ENCODE measurements at places on chromosomes 7 and 10. TPM values are rescaled to one million over a fixed set of nuclear protein-coding genes. Genes with fewer than 3 reads are reported as not detected.

DNA sequence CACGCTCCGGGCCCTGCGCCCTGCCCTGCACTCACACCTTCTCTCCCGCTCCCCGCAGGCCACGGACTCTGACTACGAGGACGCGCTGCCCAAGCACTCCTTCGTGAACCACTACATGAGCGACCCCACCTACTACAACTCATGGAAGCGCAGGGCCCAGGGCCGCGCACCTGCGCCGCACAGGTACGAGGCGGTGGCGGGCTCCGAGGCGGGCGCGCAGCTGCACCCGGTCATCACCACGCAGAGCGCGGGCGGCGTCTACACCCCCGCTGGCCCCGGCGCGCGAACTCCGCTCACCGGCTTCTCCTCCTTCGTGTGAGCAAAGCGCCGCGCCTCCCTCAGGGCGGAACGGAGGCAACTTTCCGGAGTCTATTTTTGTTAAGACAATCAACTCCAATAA lies 417.0 kb upstream of the FOXK1 start:
- H3K36me3 ChIP-seq, result peaks cover 2% of the 10 kb centered on the region
- H3K4me3 ChIP-seq, result no peak overlapping the region
- no peak overlapping the region for H3K27ac ChIP-seq
- no peak for DNase-seq
- no peaks in the 10 kb centered on the region for H3K4me1 ChIP-seq

- H3K4me3 ChIP-seq, result no peak overlapping the region
- H3K27ac ChIP-seq, result no peak overlapping the region
- no peaks in the 10 kb centered on the region for H3K36me3 ChIP-seq
- no peak for DNase-seq
- H3K4me1 ChIP-seq, result no peaks in the 10 kb centered on the region
- no peaks in the 10 kb centered on the region for H3K27me3 ChIP-seq
Measured at GRCh38 chr7:22867003-22867402, 44.4 kb upstream of the TOMM7 start.

- no peak overlapping the region for H3K4me3 ChIP-seq
- DNase-seq, result no peak
- no peaks in the 10 kb centered on the region for H3K27me3 ChIP-seq
- H3K4me1 ChIP-seq, result no peaks in the 10 kb centered on the region
- H3K27ac ChIP-seq, result no peak overlapping the region
Measured at GRCh38 chr7:136061433-136061832, 84.3 kb upstream of the MTPN start.

- DNase-seq, result no peak
- H3K27ac ChIP-seq, result no peak overlapping the region
- H3K36me3 ChIP-seq, result no peaks in the 10 kb centered on the region
- no peaks in the 10 kb centered on the region for H3K4me1 ChIP-seq
Measured at GRCh38 chr10:13016886-13017285, 15.4 kb upstream of the CCDC3 start.

DNA sequence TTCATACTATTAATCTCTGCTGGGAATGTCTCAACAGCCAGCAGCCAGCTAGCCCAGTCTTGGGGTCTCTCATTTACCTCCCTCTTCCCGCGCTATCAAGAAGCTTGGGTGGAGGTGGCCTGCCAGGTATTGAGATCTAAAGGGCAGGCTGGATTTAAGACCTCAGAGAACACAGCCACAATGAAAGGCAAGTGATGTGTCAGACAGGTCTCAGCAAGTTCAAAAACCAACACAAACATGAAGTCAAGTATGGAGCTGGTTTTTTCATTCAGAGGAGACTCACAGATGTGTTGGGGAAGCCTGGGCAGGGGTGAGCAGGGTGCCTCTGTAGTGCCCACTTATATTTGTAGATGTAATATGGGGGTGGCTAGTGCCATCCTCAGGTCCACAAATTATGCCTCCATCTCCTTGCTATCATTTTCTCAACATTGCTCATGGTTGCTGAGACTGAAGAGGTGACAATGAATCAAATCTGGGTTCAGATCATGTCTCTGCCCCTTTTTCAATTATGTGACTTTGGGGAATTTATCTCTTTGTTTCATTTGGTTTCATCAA lies 27.7 kb upstream of the CROT start:
- no peaks in the 10 kb centered on the region for H3K27me3 ChIP-seq
- no peaks in the 10 kb centered on the region for H3K4me1 ChIP-seq
- H3K27ac ChIP-seq, result no peak overlapping the region
- no peaks in the 10 kb centered on the region for H3K36me3 ChIP-seq
- H3K4me3 ChIP-seq, result no peak overlapping the region

- H3K4me3 ChIP-seq, result no peak overlapping the region
- H3K27me3 ChIP-seq, result no peaks in the 10 kb centered on the region
- H3K4me1 ChIP-seq, result no peaks in the 10 kb centered on the region
- H3K36me3 ChIP-seq, result no peaks in the 10 kb centered on the region
Measured at GRCh38 chr7:30841801-30842541, 69.7 kb upstream of the AQP1 start.

DNA sequence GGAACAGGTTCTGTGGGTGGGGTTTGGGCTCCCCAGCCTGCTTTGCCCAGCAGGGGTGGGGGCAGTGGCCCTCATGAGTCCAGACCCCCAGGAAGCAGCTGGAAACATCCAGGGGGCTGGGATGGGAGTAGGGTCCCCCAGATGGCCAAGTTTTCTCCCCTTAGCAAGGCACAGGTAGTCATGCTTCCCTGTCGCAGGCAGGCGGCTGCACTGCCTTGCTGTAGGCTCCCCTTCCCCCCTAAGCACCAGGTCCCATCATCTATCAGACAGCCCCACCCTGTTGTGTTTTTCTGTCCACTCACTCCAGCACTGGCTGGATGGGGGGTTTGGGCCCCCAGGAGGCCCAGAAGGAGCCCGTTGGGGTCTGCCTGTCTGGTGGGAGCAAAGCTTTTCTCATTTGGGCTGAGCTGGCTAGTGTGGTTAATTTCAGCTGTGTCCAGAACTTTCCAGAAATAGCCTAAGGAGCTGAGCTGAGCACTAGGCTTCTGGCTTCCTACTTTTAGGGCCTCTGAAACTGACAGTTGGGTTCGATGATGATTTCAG lies 7.9 kb downstream of the BRI3 start:
- no peaks in the 10 kb centered on the region for H3K27me3 ChIP-seq
- H3K4me1 ChIP-seq, result no peaks in the 10 kb centered on the region
- H3K36me3 ChIP-seq, result peaks cover 7% of the 10 kb centered on the region
- DNase-seq, result no peak
- H3K4me3 ChIP-seq, result no peak overlapping the region

- H3K4me1 ChIP-seq, result no peaks in the 10 kb centered on the region
- DNase-seq, result no peak
- H3K27ac ChIP-seq, result no peak overlapping the region
- H3K4me3 ChIP-seq, result no peak overlapping the region
- no peaks in the 10 kb centered on the region for H3K27me3 ChIP-seq
- H3K36me3 ChIP-seq, result peaks cover 6% of the 10 kb centered on the region
Measured at GRCh38 chr7:128017460-128017859, 13.8 kb downstream of the LRRC4 start.

DNA sequence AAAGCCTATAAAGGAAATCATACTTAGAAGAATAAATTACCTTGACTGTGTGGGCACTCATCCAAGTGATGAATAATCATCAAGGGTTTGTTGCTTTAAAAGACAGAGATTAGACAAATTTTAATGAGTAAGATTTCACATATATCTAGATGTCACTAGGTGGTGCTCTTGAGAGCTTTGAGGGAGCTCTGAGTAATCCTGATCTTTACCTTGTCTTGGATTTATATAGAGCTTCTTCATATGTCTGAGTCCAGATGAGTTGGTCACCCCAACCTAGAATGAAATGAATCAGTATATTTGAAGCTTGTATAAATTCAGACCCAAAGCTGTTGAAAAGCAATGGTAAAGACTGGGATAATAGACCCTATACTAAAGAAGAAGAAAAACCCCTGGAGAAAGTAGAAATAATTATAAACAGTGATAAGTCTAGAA lies 3.7 kb downstream of the AGR2 start:
- no peaks in the 10 kb centered on the region for H3K4me1 ChIP-seq
- no peaks in the 10 kb centered on the region for H3K27me3 ChIP-seq

DNA sequence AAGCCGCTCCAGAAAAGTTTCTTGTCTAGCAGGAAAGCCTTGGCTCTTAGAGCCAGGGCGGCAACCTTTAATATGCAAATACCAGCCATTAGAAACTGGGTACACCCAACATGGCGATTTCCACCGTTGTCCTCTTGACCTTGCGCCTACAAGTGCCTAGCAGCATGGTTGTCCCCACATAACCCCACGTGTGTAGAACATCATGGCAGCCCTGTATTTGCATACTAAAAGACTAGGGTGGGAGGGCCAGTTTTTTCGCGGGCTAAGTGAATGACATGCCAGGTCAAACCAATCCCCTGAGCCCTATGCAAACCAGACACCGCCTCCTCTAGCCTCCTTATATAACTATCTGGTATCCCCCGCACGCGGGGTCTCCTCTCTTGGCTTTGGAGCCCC lies 58.4 kb upstream of the FZD8 start:
- no peak overlapping the region for H3K27ac ChIP-seq
- no peaks in the 10 kb centered on the region for H3K4me1 ChIP-seq
- no peaks in the 10 kb centered on the region for H3K36me3 ChIP-seq
- DNase-seq, result no peak

GRCh38 chr10:48377751-48378530 lies 71.5 kb downstream of the MAPK8 start:
- H3K27ac ChIP-seq, result no peak overlapping the region
- no peaks in the 10 kb centered on the region for H3K27me3 ChIP-seq
- no peaks in the 10 kb centered on the region for H3K36me3 ChIP-seq
- DNase-seq, result no peak
- no peaks in the 10 kb centered on the region for H3K4me1 ChIP-seq

- no peaks in the 10 kb centered on the region for H3K36me3 ChIP-seq
- H3K4me1 ChIP-seq, result no peaks in the 10 kb centered on the region
- H3K4me3 ChIP-seq, result no peak overlapping the region
- DNase-seq, result peak; percentile 60
- H3K27me3 ChIP-seq, result no peaks in the 10 kb centered on the region
- no peak overlapping the region for H3K27ac ChIP-seq
Measured at GRCh38 chr7:947391-948210, 6.9 kb downstream of the ADAP1 start.

DNA sequence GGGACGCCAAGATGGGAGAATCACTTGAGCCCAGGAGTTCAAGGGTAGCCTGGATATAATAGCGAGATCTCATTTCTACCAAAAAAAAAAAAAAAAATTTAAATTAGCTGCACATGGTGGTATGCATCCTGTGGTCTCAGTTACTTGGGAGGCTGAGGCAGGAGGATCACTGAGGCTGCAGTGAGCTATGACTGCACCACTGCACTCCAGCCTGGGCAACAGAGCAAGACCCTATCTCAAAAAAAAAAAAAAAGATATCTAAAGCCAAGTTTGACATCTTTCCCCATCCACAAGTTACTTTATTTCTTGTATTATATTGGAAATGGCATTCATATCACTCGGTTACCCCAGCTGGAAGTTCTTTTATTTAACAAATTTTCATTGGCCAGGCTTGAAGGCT lies 3.4 kb upstream of the PIP4K2A start:
- H3K27me3 ChIP-seq, result no peaks in the 10 kb centered on the region
- DNase-seq, result no peak
- H3K36me3 ChIP-seq, result no peaks in the 10 kb centered on the region
- H3K27ac ChIP-seq, result no peak overlapping the region

DNA sequence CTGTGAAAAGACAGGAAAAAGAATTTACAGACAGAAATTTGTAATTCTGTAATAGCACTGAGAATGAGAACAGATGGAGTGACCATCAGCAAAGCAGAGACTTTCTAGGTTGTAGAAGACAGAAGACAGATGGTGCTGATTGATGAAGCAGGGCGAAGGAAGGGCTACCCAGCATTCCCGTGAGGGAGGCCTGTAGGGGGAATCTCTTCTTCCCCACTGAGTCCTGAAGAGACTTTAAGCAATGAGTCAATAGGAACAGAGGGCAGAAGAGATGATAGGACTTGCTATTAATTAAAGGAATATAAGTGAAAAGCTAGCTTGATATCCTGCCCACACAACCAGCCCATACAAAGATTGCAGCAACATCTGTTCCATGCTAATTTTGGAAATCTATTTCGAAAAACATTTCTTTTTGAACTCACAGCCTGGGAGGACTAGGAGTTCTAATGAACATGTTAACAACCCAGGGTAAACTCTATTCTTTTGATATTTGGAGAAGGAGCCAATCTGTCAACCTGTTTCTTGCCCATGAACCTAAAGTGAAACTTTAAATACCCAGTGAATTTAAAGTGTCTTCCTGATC lies 44.1 kb downstream of the RALA start:
- no peaks in the 10 kb centered on the region for H3K36me3 ChIP-seq
- H3K27me3 ChIP-seq, result no peaks in the 10 kb centered on the region
- H3K4me1 ChIP-seq, result no peaks in the 10 kb centered on the region
- H3K27ac ChIP-seq, result no peak overlapping the region
- no peak overlapping the region for H3K4me3 ChIP-seq
- DNase-seq, result no peak

DNA sequence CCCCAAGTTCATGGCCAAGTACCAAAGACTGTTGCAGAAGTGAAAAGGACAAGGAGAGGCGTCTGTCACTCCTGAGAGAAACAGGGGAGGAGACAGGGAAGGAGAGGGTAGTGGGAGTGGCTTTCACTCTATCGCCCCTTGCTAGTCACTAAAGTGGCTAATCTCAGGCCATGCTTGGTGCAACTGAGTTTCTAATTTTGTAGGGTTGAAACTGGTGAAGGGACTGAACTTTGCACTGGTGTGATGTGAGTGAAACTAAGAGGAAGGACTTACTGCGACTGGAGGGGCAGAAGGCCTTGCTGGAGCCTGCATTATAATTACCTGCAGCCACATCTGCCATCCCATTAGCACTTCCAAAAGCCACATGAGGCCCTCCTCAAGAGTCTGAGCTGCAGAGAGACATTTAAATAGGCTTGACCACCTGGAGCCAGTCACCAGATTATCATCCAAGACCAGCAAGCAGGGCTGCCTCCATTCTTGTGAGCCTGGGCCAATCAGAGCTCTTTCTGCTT lies 107.2 kb upstream of the EEPD1 start:
- no peak overlapping the region for H3K27ac ChIP-seq
- H3K4me1 ChIP-seq, result peaks cover 15% of the 10 kb centered on the region
- no peak overlapping the region for H3K4me3 ChIP-seq
- no peaks in the 10 kb centered on the region for H3K36me3 ChIP-seq

DNA sequence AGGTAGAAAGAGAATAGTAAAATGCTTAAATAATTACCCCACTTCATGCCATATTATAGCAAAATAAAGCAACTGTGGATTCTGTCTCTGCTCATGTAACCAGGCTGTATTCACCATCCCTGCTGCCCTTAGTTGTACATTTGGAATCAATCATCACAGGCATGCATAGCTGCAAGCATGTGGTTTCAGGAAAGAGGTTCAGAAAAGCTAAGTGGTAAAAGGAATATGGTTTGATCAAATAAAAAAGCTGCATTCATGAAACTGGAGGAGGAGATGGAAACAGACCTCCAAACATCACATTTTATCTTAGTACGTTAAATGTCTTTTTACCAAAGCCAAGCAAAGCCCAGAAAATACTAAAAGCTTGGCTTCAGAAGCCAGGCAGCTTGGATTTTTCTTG lies 81.3 kb downstream of the ADAM22 start:
- H3K27me3 ChIP-seq, result no peaks in the 10 kb centered on the region
- no peak for DNase-seq
- no peaks in the 10 kb centered on the region for H3K4me1 ChIP-seq
- no peak overlapping the region for H3K27ac ChIP-seq
- no peak overlapping the region for H3K4me3 ChIP-seq

SAMD8 gene
- total RNA-seq, result 33.6 TPM

IFIT1B gene
- total RNA-seq, result 0.87 TPM

IDI2 gene
- not detected for total RNA-seq

DMBT1 gene
- 0.10 TPM for total RNA-seq

TET1 gene
- 2.2 TPM for total RNA-seq

FAM185A gene
- 12.6 TPM for total RNA-seq
